ENCODE measurements at places on chromosomes 3 and 15.

GRCh38 chr3:32048487-32049182 is 57.8 kb upstream of the GPD1L start:
- no peak for DNase-seq

GRCh38 chr15:27182561-27183110 is 211.7 kb downstream of the GABRG3 start:
- no peak for DNase-seq

- DNase-seq, result no peak
These were observed 21.0 kb downstream of the TPRG1 start for GRCh38 chr3:189192725-189193124.

GRCh38 chr15:31219221-31219620 is 107.4 kb upstream of the KLF13 start:
- DNase-seq, result no peak

GRCh38 chr3:178685591-178685906 is 149.3 kb downstream of the KCNMB2 start:
- DNase-seq, result no peak

- DNase-seq, result no peak
These were observed 229.0 kb upstream of the SLCO3A1 start for GRCh38 chr15:91624353-91624968.

DNA sequence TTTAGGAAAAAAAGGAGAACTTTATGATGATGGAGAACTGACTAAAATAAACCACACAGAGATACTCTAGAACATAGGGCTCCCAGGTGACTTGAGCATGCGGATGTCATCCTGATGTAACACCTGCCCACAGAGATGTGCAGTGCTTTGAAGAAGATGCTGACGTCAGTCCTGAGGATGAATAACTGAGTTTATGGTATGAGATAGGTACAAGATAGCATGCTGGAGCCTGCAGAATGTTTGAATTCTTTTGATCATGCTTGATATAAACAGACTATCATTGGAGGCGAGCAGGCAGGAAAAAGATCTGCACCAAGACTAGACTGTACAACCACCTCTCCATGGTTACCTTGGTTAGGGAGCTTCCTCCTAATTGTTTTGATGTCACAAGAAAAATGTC is 12.4 kb downstream of the CCR4 start:
- peak; percentile 14 for DNase-seq

DNA sequence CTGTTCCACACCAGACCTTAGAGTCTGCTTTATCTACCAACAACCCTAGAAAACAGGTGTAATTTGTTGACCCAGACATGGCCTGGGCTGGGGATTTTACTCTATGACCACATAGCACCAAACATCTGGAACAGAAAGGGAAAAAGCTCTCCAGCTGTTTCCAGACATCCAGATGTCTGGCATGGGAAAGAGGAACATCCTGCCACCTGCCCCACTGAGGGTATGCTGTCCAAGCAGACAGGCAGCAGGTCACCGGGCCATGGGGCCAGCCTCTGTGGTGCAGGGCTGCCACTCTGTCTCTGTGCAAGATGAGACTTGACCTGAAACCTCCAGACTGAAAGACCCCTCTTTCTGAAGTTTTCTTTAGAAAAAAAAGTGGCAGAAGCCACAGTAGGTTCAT is 359.3 kb upstream of the ICE2 start:
- no peak for DNase-seq

GRCh38 chr3:101643861-101644613 is 32.9 kb downstream of the ZBTB11 start:
- no peak for DNase-seq

GRCh38 chr3:183151821-183152351 is 10.6 kb downstream of the LAMP3 start:
- no peak for DNase-seq

GRCh38 chr3:901953-902778 is 190.7 kb upstream of the CNTN6 start:
- DNase-seq, result no peak

DNA sequence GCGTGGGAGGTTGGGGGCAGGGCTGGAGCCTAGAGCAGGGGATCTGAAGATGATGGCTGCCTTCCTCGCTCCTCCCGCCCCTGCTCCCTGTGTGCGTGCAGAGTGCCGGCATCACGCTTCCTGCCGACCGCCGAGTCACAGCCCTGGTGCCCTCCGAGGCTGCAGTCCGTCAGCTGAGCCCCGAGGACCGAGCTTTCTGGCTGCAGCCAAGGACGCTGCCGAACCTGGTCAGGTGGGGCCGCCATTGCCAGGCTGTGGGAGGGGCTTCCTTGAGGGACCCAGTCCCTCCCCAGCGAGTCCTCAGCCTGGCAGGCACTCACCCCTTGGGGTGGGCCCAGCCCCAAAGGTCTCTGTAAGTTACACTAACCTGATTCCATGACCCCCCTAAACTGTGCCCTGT is 17.6 kb downstream of the STAB1 start:
- no peak for DNase-seq

DNA sequence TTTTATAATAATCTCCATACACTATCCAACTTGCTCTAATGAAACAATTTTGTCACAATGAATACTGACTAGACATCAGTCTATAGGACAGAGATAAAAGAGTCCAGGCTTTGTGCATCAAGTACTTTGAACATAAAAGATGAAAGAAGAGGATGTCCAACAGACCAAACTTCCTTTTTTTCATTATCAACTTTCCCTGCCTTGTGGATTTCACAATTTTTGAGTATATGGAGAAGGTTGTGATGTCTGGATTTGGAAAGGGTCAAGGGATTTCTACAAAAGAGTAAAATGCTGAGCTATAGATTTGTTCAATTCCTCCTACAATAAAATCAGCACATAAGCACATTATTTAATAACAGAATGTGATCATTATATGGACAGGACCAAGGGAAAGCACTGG is 25.7 kb downstream of the CD47 start:
- DNase-seq, result no peak

DNA sequence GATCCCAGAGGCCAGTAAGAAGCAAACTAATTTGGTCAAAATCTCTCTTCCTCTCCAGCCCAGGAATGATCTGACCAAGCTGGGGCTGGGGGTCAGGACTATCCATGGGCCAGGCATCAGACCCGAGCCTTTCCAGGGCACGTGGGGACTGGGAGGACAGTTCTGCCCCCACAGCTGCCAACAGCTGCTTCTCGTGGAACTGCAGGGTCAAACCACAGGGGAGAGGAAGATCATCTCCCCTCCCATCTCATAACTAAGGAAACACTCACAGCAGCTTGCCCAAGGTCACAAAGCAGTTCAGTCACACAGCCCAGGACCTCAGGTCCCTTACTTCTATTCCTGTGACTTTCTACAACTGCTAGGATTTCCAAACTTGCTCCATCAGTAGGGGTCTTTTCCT is 47.1 kb downstream of the DAPK2 start:
- no peak for DNase-seq

GRCh38 chr3:34016925-34017587 is 218.6 kb downstream of the PDCD6IP start:
- no peak for DNase-seq

DNA sequence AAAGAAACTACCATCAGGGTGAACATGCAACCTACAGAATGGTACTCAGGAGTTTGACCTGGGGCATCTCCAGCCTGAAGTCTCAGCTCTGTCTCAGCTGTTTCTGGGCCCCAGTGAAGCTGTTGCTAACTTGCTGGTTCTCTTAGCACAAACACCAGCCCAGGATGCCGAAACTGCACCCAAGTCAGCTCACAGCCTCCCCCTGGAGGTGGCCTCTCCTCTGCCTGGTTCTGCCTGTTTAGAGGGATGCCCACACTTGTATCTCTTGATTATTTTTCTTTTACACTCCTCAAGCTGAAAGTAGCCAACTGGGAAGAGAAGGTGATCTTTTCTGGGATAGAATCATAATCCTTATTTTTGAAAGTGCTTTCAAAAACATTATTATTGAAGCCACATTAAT is 289.0 kb upstream of the RASGRP1 start:
- DNase-seq, result no peak

DNA sequence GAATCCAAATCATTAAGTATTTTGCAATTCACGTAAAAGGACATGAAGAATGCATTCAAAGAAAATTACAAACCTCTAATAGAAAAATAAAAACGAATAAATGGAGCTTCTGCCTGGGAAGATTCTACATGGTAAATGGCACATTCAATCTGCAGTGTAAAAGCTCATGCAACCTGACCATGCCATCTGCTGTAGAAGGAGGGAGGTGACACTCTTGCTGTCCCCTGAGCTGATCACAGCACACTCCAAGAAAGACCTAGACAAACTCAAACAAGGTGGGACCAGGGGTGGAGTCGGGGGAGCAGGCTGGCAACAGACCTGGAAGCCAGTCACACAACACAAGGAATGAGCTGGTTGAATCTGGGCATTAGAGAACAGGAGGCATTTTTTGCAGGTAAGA is 101.8 kb downstream of the BDH1 start:
- DNase-seq, result no peak

GRCh38 chr15:25189551-25189950 is 234.8 kb downstream of the SNRPN start:
- DNase-seq, result no peak

- DNase-seq, result no peak
These were observed 133.8 kb downstream of the GMNC start for GRCh38 chr3:190728574-190729246.

- no peak for DNase-seq
These were observed 1097.8 kb downstream of the NAALADL2 start for GRCh38 chr3:175956964-175957363.

DNA sequence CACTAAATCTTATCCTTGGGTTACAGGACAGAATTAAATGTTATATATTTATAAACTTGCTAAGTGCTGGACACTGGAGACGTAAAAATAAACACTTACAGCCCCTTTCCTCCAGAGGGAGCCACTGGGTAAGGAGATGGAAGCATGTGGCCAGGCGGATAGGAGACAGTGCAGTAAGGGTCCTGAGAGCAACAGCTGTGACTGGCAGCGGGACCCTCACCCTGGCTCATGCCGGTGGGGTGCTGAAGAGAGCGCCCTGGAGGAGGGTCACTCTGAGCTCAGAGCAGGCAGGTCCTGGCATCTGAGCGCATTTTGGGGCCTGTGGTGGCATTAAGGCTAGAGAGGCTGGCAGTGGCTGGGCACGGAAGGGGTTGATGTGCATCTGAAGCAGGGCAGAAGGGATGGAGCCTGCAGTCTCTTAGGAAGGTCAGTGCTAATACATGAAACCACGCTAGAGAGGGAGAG is 16.0 kb downstream of the SEC61A1 start:
- no peak for DNase-seq

DNA sequence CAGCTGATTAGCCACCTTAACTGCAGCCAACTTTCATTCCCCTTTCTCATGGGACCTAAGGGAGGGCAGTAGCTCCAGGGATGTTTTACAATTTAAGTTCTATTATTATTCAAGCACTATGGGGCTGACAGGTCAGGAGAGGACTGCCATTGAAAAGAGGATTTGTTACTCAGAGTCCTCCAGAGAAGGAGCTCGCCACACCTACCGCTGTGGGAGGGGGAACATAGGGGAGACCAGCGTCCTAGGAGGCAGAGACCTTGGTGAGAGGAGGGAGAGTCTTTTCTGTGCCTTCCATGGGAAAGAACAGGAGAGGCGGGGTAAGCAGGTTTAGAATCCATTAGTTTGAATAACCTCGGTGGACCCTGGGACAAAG is 14.4 kb downstream of the ATP10A start:
- DNase-seq, result no peak
